ENCODE measurements at places on chromosomes 7 and 10.

DNA sequence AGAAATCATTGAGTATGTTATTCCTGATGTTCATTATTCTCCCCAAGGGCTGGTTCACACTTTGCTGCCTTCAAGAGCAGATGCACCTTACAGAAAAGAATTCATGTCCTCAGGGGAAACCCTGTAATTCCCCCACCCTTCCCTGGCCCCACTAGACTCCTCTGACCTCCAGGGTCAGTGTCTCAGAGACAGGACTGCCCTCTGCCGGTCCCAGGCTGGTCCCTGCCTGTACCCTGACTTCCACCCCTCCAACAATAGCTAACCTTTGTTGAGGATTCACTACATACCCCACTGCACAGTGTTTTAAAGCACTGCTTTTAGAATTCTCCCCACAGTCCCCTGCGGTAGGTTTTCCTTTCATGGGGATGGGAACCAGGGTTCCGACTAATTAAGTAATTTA, 4.4 kb upstream of the SEPHS1 start:
- DNase-seq = no peak

GRCh38 chr10:69657866-69658265, 27.8 kb downstream of the FAM241B start:
- no peak for DNase-seq

GRCh38 chr7:39415091-39415787, 151.0 kb upstream of the YAE1 start:
- DNase-seq = no peak

GRCh38 chr10:97157578-97158095, 28.1 kb downstream of the SLIT1 start:
- no peak for DNase-seq

GRCh38 chr10:86957471-86958115, at the start of gene MMRN2:
TSS of gene MMRN2 (minus strand) at chr10:86957615. CDS start at chr10:86957541, 74 bp downstream.
- DNase-seq = no peak

DNA sequence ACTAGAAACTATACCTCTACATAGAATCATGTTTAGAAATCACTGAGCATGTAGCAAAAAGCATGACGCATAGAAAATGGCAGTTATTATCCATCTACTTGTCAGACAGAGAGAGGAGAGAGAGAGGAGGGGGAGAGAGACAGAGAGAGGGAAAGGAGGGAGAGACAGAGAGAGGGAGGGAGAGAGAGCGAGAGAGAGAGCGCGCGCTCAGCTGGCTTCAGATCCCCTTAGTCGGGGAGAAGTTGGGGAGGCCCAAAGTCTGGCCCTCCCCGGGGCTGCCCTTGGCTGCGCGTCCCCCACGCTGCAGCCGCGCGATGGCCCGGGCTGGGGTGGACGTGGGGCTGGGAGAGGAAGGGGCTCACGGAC, 37.0 kb downstream of the CNPY1 start:
- no peak for DNase-seq

DNA sequence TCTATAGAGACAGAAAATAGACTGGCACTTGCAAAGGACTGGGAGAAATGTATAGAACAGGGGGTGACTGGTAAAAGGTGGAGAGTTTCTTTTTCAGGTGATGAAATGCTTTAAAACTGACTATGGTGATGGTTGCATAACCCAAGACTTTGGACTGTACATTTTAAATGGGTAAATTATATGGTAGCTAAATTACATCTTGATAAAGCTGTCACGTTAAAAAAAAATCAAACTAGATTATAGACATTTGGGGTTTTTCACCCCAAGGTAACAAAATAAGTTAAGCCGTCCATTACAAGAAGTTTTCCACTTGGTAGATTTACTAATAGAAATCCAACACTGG, 24.0 kb downstream of the TMEM209 start:
- DNase-seq = no peak

DNA sequence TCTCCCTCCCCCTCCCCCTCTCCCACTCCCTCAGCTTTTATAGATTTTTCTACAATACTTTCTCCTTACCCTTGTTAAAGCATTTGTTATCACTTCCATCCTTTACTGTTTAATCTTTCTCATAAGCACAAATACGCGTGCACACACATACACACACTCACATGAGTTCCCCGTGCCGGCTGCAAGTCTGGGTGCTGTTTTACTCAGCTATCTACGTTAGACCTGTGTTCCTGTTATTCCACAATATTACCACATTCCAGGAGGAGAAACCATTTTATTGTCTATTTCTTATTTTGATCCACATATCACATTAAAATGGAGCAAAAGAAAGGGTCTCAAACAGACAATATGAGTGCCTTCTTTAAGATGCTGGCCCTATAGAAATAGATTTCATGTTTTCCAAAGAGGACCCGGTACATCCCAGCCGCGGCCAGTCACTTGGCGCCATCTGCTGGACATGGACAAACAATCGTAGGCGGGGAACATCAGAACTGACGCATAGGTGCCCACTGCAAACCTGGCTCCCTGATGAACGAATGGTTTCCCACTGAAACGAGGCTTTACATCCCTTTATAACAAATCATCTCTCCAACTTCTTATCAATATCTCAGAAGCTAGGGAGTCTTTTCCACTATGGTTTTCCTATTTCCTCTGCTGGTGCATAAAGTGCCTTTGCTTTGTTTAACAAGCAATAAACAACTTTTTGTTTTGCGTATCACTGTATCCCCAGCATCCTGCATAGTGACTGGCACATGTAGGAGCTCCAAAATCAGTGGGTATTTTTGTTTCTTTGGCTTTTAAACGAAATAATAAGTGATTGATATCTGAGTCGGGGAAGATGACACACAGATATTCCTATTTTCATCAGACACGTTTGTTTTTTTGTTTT, 25.2 kb upstream of the OPTN start:
- DNase-seq = peak; percentile 77

DNA sequence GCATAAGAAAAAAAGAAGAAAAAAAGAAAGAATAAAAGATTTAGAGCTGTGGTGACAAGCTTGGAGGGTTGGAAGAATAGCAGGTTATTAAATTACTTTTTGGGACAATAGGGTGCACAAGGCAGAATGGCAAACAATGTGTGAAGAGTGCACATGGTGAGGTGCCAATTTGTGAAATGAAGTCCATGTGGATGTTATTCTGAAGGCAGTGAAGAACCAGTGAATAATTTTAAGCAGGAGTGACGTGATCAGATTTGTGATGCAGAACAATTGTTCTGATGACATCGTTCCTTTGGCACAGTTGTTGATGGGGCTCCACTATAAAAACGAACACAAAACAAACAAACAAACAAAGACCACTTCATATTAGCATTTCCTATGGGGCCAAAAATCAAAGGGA, 700.3 kb downstream of the NRG3 start:
- DNase-seq = no peak

DNA sequence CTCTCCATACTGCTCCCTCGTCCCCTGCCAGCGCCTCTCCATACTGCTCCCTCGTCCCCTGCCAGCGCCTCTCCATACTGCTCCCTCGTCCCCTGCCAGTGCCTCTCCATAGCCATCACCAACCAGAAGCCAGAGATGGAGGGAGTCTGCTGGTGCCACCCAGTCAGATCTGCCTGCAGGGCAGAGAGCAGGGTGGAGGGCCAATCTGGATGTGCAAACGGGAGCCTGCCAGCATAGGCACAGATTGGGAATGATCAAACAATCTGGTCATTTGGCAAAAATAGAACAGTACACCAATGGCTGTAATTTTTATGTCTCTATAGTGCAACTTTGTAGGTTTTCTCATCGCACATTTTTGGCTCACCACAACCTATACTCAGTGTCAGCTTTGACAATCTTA, 76.9 kb upstream of the LRRC4 start:
- no peak for DNase-seq

GRCh38 chr7:9507290-9507689, 1073.9 kb downstream of the NXPH1 start:
- no peak for DNase-seq

DNA sequence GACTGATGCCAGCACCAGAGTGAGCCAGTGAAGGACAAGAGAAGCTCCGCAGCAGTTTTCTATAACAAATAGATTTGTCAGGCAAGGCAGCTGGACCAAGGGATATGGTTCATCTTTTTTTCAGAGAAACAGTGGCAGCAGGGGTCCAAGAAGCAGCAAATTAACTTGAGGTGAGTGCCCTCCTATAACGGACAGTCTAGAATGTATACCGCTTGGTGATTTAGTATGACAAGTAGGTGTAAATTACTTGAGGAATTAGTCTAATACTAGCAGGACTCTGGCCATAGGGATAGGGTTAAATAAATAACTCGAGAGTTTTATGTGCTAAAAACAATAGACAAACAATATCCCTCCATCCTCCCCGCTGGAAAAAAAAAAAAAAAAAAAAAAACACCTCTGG, 153.0 kb upstream of the WNT16 start:
- DNase-seq = no peak

GRCh38 chr7:119900996-119901672, 371.8 kb upstream of the KCND2 start:
- no peak for DNase-seq

- no peak for DNase-seq
These were observed 164.7 kb upstream of the LANCL2 start for GRCh38 chr7:55200441-55200840.

DNA sequence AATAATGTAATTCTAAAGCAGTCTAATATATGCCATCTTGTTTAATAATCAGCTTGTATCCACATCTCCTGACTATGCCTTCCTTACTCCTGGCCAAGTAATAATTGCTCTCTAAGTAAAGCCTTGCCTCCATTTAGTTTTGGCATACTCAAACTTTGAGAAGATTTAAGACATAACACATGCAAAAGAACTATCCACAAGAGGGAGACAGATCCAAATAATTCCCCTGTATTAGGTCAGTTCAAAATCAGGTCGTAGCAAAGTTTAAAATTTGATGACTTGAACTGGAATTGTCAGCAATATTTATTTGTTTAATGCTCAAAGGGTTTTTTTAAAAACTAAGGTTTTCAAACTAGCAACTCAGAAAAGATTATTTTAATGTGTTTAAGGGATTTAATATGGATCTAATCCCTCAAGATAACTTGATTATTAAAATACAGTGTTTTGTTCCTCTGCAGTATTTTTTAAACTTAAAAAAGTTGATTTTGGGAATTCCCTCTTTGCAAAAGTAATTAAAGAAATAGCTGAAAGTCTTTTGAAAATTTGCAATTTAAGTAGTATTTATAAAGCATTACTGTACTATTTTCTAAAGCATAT, 95.3 kb downstream of the HDAC9 start:
- peak; percentile 9 for DNase-seq

- DNase-seq = no peak
These were observed 72.3 kb downstream of the FAS start for GRCh38 chr10:89062861-89063260.

GRCh38 chr7:120991581-120991980, 3.1 kb downstream of the CPED1 start:
- DNase-seq = no peak

DNA sequence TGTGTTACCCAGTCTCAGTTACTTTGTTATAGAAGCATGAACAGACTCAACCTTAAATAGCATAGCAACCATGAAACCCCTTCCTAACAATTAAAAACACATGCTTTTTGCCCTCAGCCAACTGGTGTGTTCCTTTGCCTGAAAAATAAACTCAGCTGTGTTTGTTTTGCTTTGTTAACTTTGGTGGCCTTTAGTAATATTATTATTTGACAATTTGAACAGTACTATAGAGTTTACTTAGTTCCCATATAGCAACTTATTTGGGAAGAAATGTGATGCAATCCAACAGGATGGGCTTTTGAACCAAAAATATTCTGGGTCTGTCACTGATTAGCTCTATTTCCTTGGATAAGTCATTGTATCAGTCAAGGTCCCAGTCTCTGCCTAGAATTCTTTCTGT, 22.5 kb upstream of the MKLN1 start:
- no peak for DNase-seq

DNA sequence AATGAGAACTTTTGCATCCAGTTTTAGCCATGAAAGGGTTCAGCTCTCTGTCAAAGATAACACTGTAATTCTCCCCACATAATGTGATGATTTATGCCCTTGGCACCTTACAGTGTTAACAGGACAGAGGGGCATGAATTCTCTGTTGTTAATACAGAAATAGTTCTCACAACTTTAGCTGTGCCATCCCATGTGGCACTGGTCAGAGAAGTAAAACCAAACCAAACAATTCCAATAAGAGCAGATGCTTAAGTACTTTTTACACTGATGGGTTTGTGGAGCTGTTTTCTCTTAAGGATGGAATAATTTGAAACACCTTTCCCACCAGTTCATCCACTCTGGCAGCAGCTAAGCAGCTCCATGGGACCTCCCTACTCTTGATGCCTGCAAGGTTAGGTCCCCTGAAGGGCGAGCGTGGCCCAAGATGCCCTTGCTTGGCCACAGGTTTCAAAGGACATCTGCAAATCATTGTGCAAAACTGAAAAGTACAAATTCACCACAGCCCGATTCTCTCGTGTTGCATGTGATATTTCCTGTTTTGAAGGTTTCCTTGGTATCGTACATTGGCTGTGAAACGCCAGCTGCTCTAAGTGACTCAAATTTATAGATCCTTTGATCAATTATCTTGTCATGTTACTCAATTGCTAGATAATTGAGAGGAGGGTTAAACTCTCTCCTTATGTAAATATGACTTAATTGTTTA, 82.5 kb upstream of the CREB5 start:
- DNase-seq = peak; percentile 67

DNA sequence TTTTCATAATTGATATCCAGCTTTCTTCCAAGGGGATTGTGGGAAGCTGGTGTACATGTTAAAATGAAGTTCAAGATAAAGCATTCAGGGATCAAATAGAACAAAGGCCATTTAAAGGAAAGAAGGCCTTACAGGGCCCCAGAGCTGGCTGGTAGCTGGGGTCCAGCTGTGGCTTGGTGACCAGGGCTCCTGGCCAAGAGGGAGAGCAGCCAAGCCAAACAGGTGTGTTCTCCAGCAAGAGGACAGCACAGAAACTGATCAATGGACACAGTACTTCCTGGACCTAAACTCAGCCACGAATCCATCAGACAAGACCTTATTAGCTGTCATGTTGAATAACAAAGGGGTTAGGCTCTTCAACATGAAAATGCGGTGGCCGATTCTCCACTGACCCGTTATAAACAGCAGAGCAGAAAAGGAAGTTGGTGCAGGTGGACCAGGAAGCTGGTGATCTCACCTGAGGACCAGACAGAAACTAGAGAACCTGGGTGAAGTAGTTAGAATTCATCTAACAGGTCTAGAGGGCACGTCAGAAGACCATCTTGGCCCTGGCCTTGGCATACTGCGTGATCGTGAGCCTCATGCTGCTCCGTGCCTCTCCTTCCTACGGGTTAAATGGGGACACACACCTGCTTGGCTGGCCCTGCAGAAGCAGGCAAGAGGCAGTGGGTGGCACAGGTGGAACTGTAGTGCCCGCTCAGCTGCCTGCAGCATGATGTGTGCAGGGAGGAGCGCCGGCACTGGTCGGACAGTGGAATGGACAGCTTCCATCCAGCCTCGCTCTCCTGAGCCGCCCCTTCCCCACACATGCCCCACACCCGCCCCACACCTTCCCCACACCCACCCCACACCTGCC, 53.8 kb downstream of the PARP12 start:
- DNase-seq = no peak

DNA sequence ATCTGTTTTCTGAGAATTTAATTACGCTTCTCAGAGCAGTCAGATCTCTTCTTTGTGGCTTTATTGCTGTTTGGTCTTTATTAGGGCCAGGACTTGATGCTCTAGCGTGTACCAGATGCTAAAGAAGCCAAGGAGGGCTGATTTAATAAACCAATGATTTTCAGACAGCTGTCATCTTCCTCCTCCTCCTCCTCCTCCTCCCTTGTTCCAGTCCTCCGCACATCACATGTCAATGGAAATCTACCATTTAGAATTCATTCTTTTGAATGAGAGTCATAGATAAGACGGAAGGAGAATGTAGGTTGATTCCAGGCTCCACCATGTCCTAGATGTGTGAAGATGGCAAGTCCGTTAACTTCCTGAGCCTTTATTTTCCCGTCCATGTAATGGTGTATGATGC, 156.3 kb downstream of the CAMK1D start:
- DNase-seq = no peak

GRCh38 chr7:150481186-150481920, 30.9 kb downstream of the GIMAP8 start:
- peak; percentile 50 for DNase-seq

Measured in activated CD4-positive, alpha-beta T cell treated with anti-CD3 and anti-CD28 coated beads, Interleukin-2, Interleukin-6, amounts not matched to agents 100 ng/mL and 50 ng/mL, durations not matched to agents 16 hours and 8 hours (primary cell).